Vagina (tissue), 2 donors: ENCODE measurements at places on chromosomes 6 and 20. TPM values are rescaled to one million over a fixed set of nuclear protein-coding genes. Genes with fewer than 3 reads are reported as not detected.

- DNase-seq: no peak
Observed at GRCh38 chr20:21503345-21503744, 10.5 kb downstream of the NKX2-2 start.

DNA sequence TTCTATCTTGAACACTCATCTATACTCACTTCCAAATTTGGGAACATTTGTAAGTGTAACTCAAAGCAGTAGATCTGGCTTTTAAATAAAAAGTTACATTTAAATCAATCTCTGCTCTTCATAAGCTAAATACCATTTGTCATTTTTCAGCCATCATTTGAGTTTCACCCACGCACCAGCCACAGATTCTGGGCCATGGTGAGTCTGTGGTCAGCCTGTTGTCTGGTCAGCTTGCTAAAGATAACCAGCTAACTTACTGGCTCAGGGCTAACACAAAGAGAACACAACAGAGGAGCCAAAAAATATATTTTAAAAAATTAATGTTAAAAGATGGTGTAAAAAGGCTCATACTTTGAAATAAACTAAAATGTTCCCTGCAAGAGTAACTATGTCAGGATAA, 181.3 kb downstream of the KIF6 start:
- no peak for DNase-seq

The KCNQ2 gene
- total RNA-seq: 1.2 TPM

- no peak for DNase-seq
Observed at GRCh38 chr6:32369660-32370059, 2.0 kb downstream of the TSBP1 start.

DNA sequence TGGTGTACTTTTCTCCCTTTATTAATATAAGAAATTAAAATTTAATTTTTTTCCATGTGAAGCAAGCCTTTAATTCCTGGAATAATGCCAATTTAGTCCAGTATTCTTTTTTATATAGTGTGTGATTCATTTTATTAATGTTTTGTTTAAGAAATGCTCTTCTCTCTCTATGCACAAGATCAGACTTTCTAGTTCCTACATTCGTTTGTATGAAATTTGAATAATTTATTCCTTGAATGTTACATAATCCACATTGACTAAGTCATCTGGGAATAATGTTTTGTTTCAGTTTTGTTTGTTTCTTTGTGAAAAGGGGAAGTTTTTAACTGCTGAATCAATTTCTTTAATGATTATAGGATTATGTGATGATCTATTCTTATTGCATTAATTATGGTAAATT, 181.4 kb upstream of the ID4 start:
- no peak for DNase-seq
